Nephron progenitor cell (in vitro differentiated cells): ENCODE measurements at places on chromosomes 7 and 10.
A peak's percentile ranks its signal among the peaks of the same experiment; 100 is the strongest.

- peaks cover 18% of the 10 kb centered on the region for H3K36me3 ChIP-seq
- peaks cover 31% of the 10 kb centered on the region for H3K4me1 ChIP-seq
- peak overlapping the region; percentile 88 for H3K4me3 ChIP-seq
Measured at GRCh38 chr7:22357311-22358175, 589 bp upstream of the RAPGEF5 start.

- H3K4me3 ChIP-seq = no peak overlapping the region
- peaks cover 63% of the 10 kb centered on the region for H3K27me3 ChIP-seq
- no peak for DNase-seq
- peaks cover 7% of the 10 kb centered on the region for H3K36me3 ChIP-seq
Measured at GRCh38 chr10:132311338-132311939, 3.7 kb upstream of the STK32C start.

DNA sequence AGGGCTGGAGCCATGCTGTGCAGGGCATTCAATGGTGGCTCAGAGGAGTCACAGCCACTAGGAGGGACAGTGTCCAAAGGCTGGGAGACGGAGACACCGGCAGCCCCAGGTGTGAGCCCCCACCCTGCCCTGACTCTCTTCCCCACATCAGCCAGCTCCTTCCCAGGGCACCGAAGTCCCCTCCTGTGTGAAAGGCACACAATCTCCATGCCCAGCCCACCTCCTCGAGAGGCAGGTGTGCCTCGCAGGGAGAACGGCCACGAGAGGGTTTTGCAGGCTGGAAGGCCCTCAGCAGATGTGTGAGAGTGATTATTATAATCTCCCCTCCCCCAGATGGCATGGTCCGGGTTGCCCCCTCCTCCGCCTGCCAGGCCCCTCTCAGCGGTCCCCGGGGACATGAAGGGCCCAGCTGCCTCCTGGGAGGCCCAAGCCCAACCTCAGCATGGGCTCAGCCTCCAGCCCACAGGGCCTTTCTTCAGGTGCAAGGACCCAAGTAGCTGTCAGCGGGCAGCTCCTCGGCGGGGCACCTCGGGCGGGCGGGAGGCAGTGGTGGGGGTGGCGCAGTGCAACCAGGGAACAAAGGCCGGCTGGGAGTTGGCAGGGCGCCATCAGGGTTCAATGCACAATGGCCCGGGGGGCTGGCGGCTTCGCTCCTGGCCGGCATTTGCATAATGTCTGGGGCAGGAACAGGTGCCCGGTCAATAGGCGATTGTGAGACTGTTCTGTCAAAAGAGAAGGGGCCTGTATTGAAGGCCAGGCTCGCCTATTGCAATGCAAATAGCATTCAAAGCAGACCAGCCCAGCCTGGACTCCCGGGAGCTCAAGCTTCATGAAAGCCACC lies 155.3 kb upstream of the ZMIZ1 start:
- DNase-seq = no peak
- peaks cover 53% of the 10 kb centered on the region for H3K4me1 ChIP-seq
- peaks cover 42% of the 10 kb centered on the region for H3K27me3 ChIP-seq

DNA sequence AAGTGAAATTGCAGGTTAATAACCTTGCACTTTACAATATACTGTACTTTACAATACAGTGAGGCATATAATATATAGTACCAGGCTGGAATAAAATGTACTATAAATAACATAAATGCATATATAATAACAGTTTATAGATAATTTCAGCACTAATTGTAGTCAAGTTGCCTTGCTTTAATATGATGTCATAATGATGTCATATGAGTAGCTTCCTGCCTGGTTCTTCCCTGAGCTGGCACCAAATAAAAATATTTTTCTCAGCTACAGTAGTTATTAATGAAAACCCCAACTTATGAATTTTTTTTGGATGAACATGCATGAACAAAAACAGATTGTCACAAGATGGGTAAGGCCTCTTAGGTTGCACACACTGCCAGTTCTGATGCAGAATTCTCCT lies 816.7 kb downstream of the XPNPEP1 start:
- H3K27me3 ChIP-seq = peaks cover 2% of the 10 kb centered on the region
- no peak overlapping the region for H3K4me3 ChIP-seq
- no peak for DNase-seq
- H3K36me3 ChIP-seq = no peaks in the 10 kb centered on the region
- H3K27ac ChIP-seq = no peak overlapping the region
- H3K4me1 ChIP-seq = no peaks in the 10 kb centered on the region

DNA sequence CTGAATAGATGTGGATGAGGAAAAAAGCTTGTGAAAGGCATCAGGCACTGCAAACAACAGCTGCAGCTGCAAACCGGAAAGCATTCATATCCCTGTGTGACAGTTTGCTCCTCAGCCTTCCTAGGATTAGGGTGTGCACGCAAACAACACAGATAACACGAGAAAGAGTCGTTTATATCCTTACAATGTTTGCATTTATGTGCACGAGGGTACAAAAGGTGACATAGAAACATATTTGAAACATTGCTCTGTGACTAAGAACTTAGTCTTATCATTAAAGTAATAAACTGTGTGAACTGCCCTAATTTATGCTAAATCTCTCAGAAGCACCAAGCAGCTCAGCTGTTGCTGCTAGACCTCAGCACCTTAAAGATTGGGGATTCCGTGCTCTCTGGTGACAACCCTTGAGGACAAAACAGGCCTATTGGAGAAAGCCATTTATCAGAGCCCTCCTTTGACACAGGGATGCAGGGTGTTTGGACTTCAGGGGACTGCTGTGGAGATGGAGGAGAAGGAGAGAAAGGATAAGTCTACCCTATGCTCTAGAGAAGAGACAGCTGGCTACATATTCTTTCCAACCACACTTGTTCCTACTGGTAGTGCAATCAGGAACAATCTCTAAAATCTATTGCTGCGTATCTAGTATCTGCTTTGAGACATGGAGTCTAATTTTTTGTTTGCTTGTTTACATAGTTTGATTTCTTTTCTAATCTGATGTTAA lies 176.2 kb downstream of the GNAT3 start:
- H3K36me3 ChIP-seq = no peaks in the 10 kb centered on the region
- peaks cover 4% of the 10 kb centered on the region for H3K27me3 ChIP-seq
- H3K27ac ChIP-seq = peak overlapping the region; percentile 57
- no peak for DNase-seq
